ENCODE measurements at places on chromosomes 3 and 15.

- DNase-seq = no peak
Measured at GRCh38 chr3:149977386-149977785, 6.7 kb upstream of the PFN2 start.

DNA sequence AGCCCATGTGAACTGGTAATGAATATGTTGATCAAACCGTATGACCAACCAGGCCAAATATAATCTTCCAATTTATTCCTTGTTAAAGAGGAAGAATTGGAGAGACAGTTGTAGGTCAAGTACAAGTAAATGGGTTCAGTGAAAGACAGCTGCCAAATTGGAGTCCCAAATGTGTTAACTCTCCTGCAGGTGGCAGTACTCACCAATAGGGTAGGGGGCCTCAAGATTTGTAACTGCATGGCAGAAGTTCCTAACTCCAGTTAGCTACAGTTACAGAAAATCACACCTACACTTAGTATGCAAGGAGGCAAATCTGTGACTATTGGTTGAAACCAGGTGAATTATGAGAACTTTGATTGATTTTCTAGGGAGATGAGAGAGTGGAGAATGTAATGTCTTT lies 278.0 kb downstream of the ZBBX start:
- no peak for DNase-seq

GRCh38 chr3:73739791-73740453 lies 115.2 kb upstream of the PDZRN3 start:
- no peak for DNase-seq

GRCh38 chr3:190122198-190122771 lies 1.6 kb upstream of the P3H2 start:
- no peak for DNase-seq

DNA sequence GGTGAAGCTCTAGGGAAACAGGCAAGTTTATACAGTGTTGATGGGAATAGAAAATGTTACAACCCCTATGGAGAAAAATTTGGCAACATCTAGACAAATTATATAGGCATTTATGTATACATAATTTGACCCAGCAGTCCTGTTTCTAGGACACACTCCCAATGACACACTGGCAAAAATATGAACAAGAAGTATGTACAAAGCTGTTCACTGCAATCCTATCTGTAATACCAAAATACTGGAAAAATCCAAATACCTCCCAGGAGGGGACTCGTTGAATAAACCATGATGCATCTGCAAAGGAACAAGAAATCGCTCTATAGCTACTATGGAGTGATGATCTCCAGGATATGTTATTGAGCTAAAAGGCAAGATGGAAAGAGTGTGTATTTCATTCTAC lies 8.5 kb downstream of the BFSP2 start:
- DNase-seq = no peak
